ENCODE measurements at places on chromosomes 4 and X.

DNA sequence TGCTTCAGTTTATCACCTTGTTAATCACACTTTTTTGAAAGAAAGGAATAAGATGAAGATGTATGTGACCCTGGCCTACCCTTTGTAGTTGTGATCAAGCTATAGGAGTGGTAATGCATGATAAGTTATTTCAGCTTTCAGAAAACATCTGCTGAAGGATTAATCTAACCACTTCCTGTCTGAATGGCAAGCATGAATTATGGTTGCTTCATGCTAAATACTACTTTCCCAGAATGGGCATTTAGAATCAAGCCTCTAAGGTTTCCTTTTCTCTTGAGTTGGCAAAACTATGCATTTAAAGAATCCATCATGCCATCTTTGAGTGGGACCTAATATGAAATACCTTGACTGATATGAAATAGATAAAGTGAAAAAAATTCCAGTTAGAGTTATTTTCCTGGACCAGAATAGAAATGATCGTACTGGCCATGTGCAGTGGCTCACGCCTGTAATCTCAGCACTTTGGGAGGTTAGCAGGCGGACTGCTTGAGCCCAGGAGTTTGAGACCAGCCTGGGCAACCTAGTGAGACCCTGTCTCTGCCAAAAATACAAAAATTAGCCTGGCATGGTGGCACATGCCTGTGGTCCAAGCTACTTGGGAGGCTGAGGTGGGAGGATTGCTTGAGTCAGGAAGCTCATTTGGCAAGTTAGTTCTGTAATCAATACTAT is 59.1 kb downstream of the ANXA3 start:
- no peak for DNase-seq

- DNase-seq: no peak
These were observed 5.6 kb downstream of the LARP7 start for GRCh38 chr4:112642526-112642925.

DNA sequence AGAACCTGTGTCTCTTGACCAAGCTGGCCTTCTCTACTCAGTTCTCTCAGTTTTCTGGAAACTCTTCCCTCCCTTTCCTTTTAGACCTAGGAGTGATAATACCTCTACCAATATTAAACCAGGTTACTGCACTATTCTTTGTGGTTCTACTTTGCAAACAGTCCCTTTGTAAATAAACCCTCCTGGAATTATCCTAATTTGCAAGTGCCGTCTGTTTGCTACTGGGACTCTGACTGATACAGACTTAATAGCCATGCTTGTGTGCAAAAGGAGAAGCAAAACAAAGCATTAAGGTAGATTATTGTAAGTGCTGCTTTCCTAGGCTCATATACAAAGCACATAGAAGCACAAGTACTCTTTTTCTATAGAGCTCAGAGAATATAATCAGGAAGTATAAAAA is 507.0 kb downstream of the INPP4B start:
- DNase-seq: no peak

GRCh38 chrX:115363372-115363771 is 73.9 kb downstream of the LUZP4 start:
- no peak for DNase-seq

GRCh38 chr4:101475246-101475645 is 127.9 kb upstream of the PPP3CA start:
- no peak for DNase-seq

- DNase-seq: no peak
These were observed 369.2 kb downstream of the MID1IP1 start for GRCh38 chrX:39170464-39170863.

- no peak for DNase-seq
These were observed 5.5 kb downstream of the MID2 start for GRCh38 chrX:107831071-107831730.

- no peak for DNase-seq
These were observed 115.9 kb downstream of the MAML3 start for GRCh38 chr4:140038031-140038533.

DNA sequence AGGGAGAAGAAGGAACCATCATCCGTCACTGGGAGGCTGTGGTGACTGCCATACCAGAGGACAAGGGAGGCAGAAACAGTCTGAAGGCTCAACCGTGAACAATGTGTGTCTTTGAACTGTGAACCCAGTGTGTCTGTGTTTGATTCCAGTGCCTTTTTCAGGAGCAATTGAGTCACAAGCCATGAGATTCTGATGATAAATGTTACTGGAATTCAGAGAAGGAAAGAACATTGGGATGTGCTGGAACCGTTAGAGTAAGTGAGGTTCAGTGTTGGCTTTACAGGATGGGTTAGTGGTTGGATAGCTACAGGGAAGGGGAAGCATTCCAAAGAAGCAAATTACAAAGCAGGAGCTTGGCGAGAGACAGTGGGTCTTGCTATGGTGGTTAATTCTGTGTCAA is 464.4 kb downstream of the TRIML1 start:
- DNase-seq: no peak

- no peak for DNase-seq
These were observed 282.5 kb upstream of the RASGEF1B start for GRCh38 chr4:81754169-81754568.

GRCh38 chrX:29143756-29144155 is 556.5 kb downstream of the IL1RAPL1 start:
- no peak for DNase-seq

DNA sequence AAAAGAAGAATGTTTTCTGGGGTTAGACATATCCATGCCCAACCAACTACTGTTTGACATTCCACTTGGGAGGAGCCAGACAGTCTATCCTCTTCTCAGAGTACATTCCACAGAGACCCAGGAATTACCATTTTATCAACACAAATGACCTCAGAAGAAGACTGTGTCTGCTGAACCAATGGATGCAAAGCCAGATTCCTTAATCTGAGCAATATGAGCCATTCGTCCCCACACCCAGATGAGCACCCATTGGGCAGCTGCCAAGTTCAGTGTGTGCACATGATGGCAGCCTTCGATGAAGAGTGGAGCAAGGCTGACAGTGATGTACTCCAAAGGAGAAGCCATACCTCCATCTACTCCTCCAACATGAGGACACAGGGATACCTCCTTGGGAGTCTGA is 111.3 kb downstream of the ZNF674 start:
- no peak for DNase-seq

DNA sequence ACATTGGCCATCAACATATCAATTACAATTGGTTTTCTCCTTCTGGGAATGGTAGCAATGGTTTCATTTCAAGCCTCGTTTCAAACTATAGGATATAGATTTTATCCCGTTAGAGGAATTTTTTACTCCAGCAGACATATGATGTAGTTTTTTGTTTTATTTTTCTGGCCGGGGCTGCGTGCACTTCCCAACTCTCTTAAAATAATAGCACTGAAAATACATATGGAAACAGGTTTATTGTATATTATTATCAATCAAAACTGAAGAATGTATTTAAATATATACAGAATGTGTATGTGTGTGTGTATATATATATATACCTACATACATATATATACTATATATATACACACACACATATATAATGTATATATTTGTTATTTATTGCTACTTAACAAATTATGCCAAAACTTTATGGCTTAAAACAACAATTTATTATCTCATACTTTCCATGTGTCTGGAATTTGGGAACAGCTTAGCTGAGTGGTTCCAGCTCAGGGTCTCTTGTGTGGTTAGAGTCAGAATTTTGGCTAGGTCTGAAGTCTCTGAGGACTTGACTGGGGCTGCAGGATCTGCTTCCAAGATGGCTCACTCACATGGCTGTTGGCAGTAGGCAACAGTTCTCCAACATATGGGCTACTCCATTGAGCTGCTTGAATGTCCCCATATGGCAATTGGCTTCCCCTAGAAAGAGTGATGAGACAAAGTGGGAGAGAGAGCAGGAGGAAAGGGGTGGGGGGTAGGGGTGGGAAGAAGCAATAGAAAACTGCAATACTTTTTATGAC is 314.1 kb downstream of the PPP1R2C start:
- DNase-seq: no peak

DNA sequence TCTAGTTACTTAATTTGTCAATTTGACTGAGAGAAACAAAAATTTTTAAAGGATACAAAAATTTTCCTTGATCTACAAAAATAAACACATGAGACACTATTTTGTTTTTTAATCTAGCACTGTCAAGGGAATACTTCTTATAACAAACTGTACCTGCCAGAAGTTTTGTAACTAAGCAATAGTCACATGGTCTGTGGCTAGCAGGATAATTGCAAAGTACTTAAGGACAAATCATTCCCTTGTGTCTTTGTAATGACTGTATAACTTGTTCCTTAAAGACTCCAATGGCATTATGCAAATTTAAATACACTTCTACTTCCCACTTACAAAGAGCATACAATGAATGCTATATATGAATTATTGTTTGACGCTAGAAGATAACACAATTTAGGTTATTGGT is 25.1 kb upstream of the ANK2 start:
- DNase-seq: no peak

- DNase-seq: no peak
These were observed 549.8 kb upstream of the FAM241A start for GRCh38 chr4:111595456-111595855.

GRCh38 chr4:18180892-18181291 is 159.3 kb upstream of the LCORL start:
- no peak for DNase-seq

- DNase-seq: no peak
These were observed 163.2 kb upstream of the SPANXC start for GRCh38 chrX:141405486-141405852.

- no peak for DNase-seq
These were observed 1999.1 kb upstream of the ADGRL3 start for GRCh38 chr4:59200992-59201391.

- no peak for DNase-seq
These were observed 14.0 kb downstream of the APOOL start for GRCh38 chrX:85017721-85018120.

DNA sequence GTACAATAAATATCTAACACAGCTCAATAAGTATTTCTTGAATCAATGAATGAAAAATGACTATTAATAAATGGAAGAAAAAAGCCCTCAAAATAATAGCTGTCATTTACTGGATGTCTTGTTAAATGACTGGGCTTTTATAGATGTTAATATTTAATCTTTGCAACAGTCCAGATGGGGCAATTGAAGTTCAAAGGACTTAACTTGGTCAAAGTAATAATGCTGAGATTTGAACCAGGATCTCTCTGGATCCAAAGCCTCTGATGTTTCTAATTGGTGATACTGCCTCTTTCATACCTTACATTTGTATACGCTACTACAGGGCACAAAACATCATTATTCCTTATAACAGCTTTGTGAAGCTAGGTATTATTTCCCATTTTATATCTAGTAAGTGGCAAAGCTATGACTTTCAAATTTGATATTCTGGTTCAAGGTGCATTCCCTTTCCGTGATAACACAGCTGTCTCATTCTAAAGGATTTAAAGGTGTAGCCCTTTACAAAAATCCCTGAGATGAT is 72.6 kb downstream of the DCK start:
- no peak for DNase-seq

Data from germinal center (tissue), 1 donor.